H1 (cell line): ENCODE measurements at places on chromosomes 6 and 20.

DNA sequence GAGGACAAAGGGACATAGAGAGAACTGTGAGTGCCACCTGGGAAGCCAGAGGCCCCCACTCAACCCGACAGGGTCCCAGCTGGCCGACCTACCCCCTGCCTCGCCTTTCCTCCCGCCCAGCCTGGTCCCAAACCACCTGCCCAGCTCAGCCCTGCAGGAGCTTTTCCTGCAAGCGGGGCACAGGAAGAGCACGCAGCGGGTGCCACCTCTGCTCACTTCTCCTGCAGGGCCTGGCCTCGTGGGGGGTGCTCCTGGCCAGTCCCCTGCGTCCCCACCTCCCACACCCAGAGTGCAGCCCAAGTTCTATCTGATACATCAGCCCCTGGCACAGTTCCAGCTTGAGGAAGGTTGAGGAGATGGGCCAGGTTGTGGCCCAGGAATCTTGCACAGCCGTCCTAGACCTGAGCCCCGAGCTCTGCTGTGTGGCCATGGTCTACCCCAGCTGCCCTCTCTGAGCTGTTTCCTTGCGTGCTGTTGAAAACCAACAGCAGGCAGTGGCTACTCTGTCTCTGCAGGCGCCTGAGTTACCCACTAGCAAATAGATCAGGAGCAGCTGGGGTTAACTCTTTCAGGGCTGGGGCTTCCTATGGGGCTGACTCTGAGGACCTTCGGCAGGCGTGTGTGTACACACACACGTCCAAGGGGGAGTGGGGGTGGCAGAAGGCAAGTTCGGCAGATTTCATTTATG, 1.7 kb downstream of the NECAB3 start:
- DNase-seq, result no peak

DNA sequence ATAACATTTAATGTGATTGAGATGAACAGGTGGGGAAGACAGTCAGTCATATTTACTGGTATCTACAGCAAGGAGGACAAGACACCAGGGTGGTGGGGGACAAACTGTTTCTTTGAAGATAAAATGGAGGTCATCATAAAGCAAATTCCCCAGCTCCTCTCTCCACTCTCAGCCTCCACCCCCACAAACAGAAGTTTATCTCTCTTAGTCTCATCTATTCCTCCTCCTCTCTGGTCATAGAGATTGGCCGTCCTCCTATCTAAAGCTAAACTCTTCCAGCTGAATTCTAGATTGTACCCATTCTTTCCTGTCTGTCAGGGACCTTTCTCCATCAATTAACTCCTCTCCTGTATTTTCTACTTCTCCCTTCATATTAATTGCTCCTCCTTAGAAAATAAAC, 71.1 kb downstream of the KIF6 start:
- DNase-seq, result no peak

GRCh38 chr6:53828966-53829697, 34.3 kb downstream of the LRRC1 start:
- DNase-seq, result no peak

DNA sequence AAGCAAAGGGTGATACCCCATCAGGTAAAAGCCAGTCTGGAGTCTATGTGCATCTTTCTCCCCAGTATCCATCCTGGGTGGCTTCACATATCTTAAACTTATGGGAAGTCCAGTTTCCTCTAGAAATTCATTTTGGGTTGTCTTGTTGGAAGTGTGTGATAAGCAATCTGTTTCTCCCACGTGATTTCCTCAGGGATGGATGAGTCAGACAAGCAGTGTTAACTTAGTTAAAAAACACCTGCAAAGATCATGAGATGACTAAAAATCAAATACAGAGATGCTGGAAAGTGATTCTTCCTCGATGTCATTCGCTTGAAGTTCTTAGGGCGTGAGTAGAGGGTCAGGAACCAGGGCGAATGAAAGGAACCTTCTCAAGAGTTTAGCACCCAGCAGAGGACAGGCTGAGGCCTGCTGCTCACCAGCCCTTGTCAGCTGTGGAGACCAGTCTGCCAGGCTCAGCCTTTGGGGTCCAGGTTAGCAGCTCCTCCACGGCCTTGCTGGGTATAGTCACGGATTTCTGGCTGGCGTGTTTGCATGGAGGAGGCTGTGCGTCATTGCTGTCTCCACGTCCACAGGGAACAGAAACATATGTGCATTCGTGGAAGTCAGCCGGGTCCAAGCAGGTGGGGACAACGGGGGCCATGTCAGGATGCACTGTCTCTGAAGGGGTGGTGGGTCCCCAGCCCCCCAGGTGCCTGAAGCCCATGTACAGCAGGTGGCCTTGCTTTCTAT, 2.8 kb upstream of the PNPLA1 start:
- no peak for DNase-seq

DNA sequence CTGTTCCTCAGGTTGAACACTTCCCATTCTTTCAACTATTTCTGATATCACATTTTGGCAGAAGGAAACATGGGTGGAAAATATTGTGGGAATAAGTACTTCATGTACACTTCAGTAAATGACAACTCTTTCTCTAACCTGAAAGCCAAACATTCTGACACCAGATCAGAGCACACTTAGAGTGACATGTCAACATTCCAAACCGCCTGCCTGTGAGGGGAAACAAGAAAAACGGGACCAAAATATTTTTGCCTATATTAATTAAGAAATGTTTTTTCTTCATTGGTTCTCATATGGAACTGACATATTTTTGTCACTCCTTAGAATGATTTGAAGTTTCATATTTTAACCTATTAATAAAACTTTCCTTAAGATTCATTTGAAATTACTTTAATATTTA, 483.1 kb downstream of the MAFB start:
- no peak for DNase-seq

DNA sequence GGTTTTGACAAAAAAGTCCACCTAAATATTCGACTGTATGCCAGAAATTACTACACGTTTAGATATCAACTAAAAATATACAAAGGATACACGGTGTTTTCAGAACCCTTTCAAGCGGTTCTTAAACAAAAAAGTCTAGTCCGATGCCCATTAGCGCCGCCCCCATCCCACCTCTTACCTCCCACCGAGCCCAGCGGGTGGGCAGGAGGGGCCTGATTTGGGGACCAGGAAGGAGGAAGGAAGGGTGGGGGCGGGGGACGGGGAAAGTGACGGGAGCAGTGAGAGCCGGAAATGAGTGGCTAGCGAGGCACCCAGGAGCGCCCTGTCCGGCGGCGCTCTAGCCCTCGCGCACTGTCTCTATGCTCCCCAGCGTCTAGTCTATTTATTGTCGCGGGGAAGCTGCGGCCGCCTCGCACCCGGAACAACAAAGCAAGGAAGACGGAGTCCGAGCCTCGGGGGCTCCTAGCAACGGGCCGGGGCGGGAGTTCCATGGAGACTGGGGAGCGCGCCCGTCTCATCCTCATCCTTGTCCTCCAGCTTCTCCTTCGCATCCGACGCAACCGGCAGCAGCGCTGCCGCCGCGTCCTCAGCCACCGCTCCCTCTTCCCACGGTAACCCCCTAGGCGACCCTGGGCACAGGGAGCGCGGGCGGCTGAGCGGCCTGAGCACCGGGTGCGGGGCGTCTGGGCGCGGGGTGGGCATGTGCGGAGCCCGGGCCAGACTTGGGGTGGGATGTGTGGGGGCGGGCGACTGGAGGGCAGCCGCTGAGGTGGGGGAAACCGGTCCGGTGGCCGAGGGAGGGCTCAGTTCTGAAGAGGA, at the start of gene TBPL1:
Gene TBPL1, plus strand, starts transcription at position 410 of the 819 bp plus-strand sequence. CDS start 26,902 bp downstream, outside the sequence.
- DNase-seq, result peak; percentile 86

- no peak for DNase-seq
Observed at GRCh38 chr6:33418690-33419291, 884 bp upstream of the CUTA start.

- DNase-seq, result no peak
Observed at GRCh38 chr6:32045811-32046449, 7.7 kb downstream of the CYP21A2 start.

DNA sequence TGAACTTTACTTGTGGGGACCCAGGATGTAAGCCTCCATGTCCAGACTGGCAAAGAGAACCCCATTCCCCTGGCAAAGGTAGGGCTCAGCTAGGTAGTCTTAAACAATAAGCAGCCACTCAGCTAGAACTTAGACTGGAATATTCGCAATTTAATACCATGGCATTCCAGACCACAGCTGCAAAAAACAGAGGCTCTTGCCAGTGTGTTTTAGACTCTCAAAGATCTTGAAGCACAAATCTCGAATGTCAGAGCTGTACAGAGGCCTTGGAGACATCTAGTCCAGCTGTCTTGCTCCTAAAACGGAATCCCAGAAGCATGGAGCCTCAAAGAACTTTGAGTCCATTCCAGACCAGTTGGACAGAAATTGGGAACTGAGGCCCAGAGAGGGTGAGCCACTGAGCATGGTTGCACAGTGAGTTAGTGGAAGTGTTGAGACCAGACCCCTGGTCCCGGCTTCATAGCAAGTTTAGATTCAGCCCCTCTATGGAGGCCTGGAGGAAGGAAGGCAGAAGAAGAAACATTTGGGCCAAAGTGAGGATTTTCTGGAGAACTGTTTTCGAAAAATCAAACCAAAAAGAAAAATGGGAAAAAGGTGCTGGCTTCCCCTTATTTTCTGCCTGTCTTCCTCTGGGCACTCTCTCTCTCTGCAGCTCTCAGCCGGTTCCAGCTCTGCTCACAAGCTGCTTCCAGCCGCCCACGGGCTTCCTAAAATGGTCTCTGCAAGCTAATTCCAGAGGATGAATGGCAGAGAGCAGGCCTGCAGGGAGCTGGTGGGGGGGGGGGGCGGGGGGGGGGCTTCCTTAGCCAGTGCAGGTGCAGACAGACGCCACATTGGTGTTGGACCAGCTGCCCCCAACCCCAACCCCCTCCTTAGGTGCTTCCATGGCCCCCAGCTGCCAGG, 32.4 kb downstream of the AAR2 start:
- no peak for DNase-seq

DNA sequence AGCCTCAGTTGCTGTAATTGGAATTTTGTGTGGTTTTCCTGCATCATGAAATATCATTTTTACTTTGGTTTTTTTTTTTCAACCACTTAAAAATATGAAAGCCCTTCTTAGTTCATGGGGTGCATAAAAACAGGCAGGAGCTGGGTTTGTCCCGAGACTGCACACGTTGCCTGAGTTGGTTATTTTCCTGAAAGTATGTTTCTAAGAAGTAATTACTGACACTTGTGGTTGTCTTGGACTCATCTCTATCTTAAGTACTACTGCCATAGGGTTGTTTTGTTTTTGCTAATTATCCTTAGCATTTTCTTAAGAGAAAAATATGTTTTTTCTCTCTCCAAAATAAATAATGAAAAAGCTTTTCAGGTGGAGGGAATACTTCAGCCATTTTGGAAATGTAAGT, 40.1 kb downstream of the FAM120B start:
- no peak for DNase-seq

- no peak for DNase-seq
Observed at GRCh38 chr20:63238514-63239125, 2.9 kb downstream of the BIRC7 start.

GRCh38 chr20:20407891-20408805, 40.2 kb downstream of the INSM1 start:
- DNase-seq, result no peak

- peak; percentile 51 for DNase-seq
Observed at GRCh38 chr20:63697868-63698545, 1.6 kb downstream of the TNFRSF6B start.

DNA sequence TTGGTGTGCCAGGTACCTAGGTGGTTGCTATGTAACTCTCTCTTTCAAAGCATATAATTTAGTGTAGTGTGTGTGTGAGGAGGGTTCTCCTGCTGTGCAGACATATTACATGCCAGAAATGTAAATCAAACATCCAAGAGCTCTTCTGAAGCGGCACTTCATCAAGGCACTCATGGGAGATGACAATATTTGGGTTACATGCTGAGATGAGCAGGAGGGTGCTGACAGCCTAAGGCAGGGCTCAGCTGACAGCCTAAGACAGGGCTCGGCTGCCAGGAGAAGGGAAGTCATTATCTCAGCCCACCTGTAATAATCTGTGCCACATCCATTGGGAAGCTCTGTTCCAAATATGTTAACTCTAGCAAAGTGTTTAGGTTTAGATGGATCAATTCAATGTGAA, 39.1 kb downstream of the ADGRF5 start:
- no peak for DNase-seq

DNA sequence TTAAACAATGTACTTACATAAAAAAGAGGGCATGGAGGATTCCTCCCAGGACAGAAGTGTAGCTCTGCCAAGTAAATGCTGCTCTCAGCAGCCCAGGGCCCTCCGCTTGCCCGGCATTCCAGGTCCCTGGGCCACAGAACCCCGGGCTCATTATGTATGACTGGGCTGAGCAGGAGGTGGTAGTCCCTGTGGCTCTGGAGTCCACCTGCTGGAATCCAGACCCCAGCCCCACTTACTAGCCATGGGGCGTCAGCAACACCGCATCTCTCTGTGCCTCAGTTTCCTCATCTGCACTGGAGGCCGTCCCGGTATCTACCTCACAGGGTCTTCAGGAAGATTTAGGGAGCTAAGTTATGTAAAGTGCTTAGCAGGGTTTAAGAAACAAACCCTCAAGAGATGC, 55.4 kb downstream of the PSMG4 start:
- no peak for DNase-seq

GRCh38 chr6:38364775-38365174, 275.0 kb downstream of the BTBD9 start:
- DNase-seq, result no peak

DNA sequence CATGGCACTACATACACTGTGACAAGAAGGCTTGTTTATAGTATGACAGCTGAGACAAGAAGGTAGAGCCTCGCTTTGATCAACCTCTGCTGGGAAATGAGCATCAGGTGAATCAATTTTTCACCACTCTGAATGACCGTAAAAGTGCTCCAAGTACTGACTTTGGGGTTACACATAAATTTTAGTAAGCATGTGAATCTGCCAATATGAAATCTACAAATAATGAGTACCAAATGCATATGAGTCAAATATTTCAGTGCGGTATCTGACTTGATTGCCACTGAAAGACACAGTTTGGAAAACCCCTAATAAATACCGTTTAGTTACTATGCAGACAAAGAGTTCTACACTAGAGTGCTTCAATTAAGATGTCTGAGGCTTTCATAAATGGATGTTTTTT, 77.8 kb downstream of the ATG5 start:
- no peak for DNase-seq

GRCh38 chr20:13356591-13356990, 135.5 kb downstream of the ISM1 start:
- DNase-seq, result no peak

GRCh38 chr6:91435630-91436029, 848.8 kb upstream of the MAP3K7 start:
- DNase-seq, result no peak

DNA sequence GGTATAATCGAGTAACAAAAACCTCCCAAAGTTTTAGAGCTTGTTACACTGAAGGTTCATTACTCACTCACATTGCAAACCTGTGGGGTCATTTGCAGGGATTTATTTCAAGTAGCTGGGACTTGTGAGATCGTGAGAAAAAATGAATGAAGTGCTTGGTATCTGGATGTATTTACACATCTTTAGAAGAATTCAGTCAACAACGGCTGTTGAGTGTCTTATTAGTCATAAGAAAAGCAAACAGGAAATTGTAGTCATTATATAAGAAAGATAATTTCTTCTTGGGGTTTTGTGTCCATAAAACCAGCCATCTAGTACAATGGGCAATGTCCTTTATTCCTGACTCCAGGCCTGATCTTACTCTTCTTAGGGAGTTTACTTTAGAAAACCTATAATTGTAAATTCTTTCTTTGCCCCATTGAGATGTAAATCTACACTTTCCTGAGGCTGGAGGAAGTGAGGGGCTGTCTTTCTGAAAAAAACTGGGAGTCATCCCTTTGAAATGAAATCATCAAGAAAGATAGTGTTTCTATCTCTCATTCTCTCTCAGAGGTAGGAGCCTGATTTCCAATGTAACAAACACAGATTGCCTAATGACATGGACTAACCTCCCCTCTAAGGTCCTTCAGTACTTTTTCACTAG, 202.5 kb upstream of the ASCC3 start:
- no peak for DNase-seq
